ENCODE measurements at places on chromosomes 13 and 19. TPM values are rescaled to one million over a fixed set of nuclear protein-coding genes. Genes with fewer than 3 reads are reported as not detected.

DNA sequence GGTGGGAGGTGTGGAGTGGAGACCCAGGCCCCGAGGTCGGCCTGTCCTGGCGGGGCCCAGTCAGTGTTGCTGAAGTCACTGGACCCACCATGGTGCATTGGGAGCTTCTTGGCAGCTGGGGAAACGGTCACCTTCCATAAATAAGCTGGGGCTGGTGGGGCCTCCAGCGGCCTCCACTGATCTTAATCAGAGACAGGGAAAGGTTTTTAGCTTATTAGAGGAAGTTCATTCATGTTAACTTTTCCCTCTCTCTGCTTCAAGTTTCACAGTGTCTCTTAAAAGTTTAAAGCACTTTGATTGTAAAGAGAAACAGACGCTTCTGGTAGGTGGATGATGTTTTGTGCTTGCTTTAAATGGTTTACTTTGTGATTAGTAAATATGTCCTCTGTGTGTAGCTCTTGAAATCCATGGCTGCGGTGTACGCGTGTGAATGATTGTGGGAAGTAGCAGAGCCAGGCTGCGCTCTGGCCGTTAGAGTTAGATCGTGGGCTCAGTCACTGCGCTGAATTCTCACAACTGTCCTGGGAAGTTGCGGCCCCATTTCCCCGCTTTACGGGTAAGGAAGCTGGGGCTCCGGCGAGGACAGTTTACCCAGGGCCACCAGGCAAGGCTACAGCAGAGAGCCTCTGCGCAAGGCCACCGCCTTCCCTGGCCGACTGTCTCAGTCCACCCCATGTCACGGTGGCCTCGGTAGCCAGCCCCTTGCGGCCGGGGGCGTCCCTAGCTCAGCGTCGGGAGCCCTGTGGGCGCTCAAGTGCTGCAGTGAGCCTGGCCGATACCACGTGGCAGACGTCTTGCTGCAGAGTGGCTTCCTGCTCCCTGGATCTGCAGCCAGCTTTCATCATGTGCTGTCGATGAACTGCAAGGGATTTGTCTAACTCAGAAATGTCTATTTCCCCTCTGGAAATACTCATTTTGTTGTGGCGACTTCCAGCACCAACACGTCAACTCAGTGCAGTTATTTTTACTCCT lies 16.5 kb upstream of the NDUFS7 start:
- DNase-seq, result no peak

DNA sequence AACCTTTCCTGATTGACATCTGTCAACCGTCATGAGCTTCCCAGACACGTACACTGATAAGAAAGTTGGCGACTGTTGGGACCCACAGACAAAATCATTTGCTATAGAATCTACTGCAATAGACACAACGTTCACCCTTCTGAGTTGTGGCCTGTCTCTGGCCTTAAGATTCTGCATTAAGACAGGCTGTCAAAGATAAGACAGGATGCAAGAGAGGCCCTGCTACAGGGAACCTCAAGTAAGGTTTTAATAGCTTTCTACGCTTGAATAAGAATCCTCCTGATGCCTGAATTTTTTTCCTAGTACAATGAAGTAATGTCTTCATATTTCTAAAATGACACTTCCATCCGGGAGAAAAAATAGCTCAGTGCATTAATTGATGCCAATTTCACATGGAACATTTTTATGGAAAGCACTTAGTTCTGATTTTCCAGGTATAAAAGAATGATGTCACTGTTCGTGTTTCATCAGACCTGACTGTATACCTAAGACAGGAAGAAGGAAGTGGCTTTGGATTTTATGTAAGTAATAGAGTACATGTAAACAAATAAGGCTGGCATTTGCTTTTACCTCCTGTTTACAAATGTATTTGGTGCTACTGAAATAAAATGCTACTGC lies 275.2 kb upstream of the GPC6 start:
- DNase-seq, result no peak

DNA sequence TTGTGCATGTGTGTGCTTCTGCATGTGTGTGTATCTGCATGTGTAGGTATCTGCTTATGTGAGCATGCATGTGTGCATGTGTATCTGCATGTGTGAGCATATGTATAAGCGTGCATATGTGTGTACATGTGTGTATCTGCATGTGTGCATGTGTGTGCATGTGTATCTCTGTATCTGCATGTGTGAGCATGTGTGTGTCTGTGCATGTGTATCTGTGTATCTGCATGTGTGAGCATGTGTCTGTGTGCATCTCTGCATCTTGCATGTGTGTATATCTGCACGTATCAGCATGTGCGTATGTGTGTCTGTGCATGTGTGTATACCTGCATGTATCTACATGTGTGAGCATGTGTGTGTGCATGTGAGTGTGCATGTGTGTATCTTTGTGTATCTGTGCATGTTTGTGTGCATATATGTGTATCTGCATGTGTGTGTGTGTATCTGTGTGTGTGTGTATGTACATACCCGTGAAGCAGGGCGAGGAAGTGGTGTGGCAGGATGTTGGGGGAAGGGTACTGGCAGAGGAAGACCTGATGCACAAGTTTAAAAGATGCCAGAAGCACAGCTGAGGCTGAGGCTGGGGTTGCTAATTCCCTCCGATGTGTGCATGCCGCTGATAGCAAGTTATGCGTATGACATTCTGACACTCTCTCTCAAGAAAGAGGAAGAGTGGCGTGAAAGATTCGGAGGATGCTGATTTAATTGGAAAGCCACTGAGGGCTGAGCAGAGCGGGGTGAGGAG lies 64.2 kb downstream of the TEX29 start:
- DNase-seq, result no peak

DNA sequence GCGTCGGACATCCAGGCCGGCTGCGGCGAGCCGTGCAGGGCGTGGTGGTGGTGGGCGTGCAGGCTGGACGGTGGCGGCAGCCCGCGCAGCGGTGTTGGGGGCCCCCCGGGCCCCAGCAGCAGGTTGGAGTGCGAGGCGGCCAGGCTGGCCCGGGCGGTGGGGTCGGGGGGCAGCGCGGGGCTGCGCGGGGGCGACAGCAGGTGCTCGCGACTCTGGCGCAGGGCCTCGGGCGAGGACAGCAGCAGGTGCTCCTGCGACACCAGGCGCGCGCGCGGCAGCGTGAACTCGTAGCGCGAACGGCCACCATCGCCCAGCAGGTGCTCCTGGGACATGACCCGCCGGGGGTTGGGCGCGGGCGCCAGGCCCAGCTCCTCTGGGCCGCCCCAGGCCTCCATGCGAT lies 9.8 kb downstream of the SHISA7 start:
- DNase-seq, result no peak

GRCh38 chr19:32012886-32013631 lies 332.4 kb upstream of the ZNF507 start:
- DNase-seq, result no peak

GRCh38 chr19:30817197-30817596 lies 445.0 kb downstream of the ZNF536 start:
- no peak for DNase-seq

DNA sequence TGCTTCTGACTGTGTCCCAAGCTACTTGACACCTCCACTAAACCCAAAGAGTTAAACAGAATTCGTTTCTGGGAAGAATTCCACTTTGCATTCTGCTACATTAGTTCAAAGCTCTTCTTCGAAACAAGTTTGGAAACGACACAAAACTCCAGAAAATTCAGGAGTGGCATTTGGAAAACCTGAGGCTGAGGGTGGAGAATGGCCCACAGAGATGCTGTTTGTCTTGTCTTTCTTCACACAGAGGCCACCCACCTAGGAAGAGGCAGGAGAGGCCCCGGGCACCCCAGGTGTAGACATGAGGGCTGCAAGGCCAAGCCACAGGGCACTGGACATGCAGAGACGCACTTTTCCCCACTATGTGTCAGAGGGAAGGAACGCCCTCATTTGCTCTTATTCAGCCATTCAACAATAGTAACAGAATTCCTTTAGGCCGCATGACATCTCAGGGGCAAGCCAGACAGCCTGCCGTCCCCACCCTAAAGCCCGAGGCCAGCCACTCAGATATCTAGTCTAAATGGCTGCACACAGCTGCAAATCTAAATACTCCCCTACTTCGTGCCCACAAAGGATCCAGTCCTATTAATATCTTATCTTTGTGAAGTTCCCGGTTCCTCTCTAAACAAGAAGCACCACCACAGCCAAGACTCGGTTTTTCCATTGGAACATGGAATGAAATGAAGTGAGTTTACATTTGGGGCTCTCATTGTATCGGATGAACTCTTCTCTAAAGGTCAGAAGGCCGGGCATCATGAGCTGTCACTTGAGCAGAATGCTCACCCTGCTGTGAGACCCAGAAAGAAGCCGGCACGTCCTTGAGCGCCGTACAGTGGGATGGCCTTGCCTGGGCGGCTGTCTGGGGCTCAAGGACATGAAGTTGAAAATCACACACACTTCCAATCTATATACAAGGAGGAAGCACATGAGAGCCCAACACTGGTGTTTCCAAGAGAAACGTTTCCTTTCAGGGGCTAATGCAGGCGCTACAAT lies 19.8 kb downstream of the COL4A1 start:
- DNase-seq, result no peak

- no peak for DNase-seq
Measured at GRCh38 chr13:43316946-43317353, 293.6 kb downstream of the DNAJC15 start.

- DNase-seq, result no peak
Measured at GRCh38 chr19:27764186-27764804, 1448.7 kb downstream of the UQCRFS1 start.

DNA sequence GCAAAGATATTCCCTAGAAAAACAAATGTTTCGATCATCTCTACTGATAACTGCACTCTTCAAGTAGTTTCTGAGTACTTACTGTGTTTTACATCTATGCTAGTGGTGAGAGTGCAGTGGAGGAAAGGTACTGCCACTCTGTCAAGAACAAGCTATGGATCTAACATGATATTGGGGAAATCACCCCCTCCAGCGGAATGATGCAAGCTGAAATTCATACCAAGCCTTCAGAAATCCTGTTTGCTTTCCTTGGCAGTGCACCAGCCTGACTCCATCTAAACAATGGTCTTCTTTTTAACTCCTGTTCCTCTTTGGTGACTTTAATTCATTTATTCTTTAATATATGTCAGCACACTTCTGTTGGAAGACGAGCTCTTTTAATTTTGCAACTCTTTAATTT lies 238.0 kb downstream of the PCDH9 start:
- DNase-seq, result no peak

DNA sequence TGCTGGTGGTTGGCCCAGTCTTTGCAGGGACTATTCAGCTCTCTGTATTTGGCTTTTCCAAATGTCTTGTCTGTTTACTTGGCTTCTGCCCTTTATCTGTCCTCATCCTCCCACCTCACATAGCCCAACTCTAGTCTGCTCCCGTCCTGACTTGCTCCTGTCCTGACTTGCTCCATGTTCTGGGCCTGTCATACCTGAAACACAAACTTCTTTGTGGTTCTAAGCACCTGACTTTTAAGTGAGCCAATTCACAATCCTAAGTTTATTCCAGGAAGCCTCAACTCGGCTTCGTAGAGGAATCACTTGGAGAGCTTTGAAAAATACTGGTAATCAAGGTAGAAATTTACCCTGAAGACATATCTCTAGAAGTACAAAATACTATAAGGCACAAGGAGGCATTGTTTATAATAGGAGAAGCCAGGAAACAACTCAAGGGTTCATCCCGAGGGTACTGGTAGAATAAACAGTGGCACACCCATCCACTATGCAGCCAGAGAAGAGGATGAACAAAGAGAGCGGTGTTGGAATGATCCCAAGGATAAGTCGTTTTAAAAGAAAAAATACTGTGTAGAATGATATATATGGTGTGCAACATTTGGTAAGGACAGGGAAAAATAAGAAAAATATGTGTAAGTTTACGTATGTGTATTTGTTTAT lies 284.5 kb downstream of the FGF14 start:
- no peak for DNase-seq

GRCh38 chr19:42606660-42607351 lies 12.1 kb upstream of the CEACAM8 start:
- DNase-seq, result peak; percentile 73

DNA sequence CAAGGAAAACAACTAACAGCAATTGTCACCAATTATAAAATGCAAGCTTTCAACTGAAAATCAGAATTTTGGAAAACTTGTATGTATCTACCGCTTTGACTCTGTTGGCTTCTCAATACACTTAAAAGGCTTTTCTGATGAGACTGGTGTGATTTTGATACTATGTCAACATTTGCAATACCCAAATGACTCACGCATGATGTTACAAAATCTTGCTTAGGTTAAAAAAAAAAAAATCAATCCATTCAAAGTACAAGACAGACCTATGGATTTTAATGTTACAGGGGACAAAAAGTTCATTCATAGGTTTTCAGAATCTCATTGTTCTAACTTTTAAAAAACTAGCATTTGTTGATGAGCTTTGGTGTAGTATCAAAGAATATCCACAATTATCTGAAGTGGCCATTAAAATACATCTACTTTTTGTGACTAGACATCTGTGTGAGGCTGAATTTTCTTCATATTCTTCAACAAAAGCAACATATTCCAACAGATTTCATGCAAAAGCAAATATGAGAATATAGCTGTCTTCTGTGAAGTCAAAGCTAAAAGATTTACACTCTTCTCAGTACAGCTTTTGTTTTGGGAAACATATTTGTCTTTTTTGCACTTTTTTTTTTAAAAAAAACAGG lies 10.7 kb downstream of the ELF1 start:
- DNase-seq, result no peak

DNA sequence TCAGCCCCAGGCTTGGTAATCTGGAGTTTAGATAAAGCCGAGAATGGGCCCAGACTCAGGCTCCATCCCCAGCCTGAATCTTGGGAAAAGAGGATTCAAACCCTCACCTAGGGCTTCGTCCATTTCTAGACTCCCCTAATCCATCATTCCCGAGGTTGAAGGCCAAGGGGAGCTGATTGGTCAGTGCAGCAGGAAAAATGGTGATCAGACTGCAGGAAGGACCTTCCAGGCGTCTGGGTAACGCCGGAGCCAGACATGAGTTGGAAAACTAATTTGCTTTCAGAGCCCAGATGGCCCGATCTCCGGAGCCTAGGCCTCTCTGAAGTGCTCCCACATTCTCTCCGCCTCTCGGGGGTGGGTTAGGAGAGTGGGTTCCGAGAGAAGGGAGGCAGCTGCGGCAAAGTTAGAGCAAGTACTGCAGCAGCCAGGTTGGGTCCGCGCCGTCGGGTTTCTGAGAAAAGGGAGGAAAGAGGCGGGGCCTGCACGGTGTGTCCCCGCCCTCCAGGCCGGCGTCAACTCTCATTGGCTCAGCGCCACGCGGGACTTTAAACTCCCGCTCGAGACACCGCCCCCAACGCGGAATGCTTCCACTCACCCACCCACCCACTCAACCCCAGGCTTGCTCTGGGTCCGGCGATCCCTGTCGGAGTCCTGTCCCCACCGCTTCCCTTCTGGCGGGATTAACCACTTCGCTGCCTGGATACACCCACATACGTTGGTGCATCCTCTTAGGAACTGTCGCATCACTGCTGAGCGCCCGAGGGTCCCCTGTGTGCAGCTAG lies 788 bp upstream of the RTBDN start:
- peak; percentile 35 for DNase-seq

- DNase-seq, result no peak
Measured at GRCh38 chr19:38473201-38473600, 39.7 kb downstream of the RYR1 start.

The KLK8 gene
- total RNA-seq, result not detected

The POGLUT2 gene
- total RNA-seq, result not detected

The KBTBD6 gene
- 0.37 TPM for total RNA-seq

The ATP4A gene
- not detected for total RNA-seq

The PPP1R13L gene
- 42.0 TPM for total RNA-seq

The SLC10A2 gene
- total RNA-seq, result not detected

The GEMIN7 gene
- 17.9 TPM for total RNA-seq

Data from transverse colon (tissue), 4 donors.